ENCODE measurements at places on chromosomes 11 and 22.

- DNase-seq = no peak
Observed at GRCh38 chr22:39928536-39929520, 27.9 kb downstream of the GRAP2 start.

DNA sequence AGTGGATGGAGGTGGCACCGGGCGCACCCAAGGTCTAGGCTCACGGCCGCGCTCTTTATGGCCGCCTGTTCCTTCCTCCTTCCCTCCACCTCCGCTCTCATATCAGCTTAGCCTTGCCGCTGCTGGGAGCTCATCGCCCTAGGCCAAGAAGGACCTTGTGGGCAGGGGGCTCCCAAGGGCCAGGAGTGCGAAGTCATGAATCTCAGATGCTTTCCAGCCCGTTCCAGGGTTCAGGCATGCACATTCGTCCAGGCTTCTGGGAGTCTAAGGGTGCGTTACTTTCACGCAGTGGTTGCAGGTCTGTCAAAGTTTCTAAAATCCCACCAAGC is 4.1 kb upstream of the GALR3 start:
- no peak for DNase-seq

- DNase-seq = no peak
Observed at GRCh38 chr11:124194293-124195188, 11.4 kb downstream of the OR10D3 start.

DNA sequence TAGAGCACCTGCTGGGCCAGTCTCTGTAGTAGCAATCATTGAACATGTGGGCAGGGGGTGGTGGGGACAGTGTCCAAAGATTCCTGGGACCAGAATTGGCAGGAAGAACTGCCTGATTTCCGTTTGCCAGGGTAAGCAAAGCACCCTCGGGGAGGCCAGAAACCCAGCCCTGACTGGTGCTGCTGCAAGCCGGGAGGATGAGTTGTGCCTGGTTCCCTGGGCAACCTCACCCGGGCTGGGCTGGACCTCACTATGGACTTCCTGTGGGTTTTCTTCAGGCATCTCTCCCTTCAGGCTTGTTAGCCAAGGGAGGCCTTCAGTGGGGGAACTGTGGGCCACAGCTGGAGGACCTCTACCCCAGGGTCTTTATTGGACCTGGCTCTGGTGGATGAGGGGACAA is 8.0 kb upstream of the POU2F3 start:
- DNase-seq = peak; percentile 37

GRCh38 chr22:49724030-49724892 is 103.4 kb downstream of the BRD1 start:
- DNase-seq = no peak

- DNase-seq = no peak
Observed at GRCh38 chr22:30728826-30729225, 34.2 kb downstream of the OSBP2 start.

GRCh38 chr22:26648011-26648497 is 9.3 kb upstream of the MIAT start:
- DNase-seq = no peak

- no peak for DNase-seq
Observed at GRCh38 chr22:47678636-47679287, 916.3 kb downstream of the TBC1D22A start.

GRCh38 chr11:61056571-61056970 is 45.7 kb upstream of the CD5 start:
- no peak for DNase-seq

- DNase-seq = no peak
Observed at GRCh38 chr11:1130276-1131032, 27.3 kb upstream of the MUC5AC start.

DNA sequence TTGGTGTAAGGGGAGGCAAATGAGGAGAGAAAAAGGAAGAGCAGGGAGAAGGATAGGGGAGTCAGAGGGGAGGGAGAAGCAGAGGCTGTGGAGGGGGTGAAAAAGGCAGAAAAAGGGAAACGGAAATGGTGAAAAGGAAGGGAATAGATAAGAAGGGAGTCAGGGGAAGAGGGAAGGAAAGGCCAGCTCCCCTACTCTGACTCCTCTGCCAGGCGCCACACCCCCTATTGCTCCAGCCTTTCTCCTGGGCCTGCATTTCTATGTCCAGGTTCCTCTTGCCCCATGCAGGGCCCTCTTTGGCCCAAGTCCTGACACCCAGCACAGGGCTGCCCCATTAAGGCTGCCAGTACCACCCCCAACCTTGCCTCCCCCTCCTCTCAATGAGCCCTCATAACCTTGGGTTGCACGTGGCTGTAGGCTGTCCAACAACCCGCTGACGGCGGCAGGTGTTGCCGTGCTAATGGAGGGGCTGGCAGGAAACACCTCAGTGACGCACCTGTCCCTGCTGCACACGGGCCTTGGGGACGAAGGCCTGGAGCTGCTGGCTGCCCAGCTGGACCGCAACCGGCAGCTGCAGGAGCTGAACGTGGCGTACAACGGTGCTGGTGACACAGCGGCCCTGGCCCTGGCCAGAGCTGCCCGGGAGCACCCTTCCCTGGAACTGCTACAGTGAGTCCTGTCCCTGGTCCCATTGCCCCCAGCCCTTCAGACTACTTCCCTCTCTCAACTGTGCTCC is 3.4 kb upstream of the NHERF4 start:
- DNase-seq = no peak

GRCh38 chr11:77435972-77436371 is 37.9 kb downstream of the PAK1 start:
- DNase-seq = no peak

- DNase-seq = no peak
Observed at GRCh38 chr11:69974528-69974927, 103.6 kb upstream of the ANO1 start.

GRCh38 chr11:103625624-103625965 is 410.8 kb upstream of the DDI1 start:
- no peak for DNase-seq

DNA sequence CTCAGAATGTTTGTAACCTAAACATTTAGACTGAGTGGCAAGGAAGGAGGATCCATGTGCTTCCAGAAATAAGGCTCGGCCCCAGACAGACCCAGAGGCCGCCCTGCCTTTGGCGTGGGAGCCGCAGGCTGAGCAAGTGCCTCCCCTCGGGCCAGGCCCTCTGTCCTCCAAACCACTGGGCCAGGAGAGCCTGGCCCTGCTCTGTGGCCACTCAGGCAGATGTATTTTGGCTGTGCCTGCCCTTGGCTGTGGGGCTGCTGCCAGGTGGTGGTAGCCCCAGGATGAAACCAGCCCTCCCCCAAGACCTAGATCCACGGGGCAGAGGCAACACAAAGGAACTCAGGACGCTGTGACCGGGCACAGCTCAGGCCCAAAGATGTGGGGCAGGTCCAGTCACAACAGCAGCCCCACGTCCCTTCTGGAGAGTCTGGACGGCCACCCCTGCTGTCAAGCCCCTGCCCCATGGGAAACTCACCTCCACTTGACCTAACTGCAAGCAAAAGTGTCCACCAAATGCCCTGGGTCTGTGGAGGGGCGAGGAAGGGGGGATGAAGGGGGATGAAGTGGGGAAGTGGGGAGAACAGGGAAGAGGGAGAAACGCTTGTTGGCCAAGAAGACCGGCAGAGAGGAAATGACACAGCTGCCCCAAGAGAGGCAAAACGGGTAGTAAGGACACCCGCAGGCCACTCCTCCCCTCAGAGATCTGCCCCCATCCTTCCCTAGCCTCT is 24.0 kb downstream of the PISD start:
- no peak for DNase-seq

- DNase-seq = no peak
Observed at GRCh38 chr11:134413043-134413825, 1.2 kb upstream of the B3GAT1 start.

GRCh38 chr11:19163617-19164016 is 38.2 kb downstream of the CSRP3 start:
- DNase-seq = no peak

- no peak for DNase-seq
Observed at GRCh38 chr11:2259466-2259830, 10.9 kb downstream of the ASCL2 start.

- no peak for DNase-seq
Observed at GRCh38 chr22:49492741-49493251, 334.9 kb downstream of the BRD1 start.

DNA sequence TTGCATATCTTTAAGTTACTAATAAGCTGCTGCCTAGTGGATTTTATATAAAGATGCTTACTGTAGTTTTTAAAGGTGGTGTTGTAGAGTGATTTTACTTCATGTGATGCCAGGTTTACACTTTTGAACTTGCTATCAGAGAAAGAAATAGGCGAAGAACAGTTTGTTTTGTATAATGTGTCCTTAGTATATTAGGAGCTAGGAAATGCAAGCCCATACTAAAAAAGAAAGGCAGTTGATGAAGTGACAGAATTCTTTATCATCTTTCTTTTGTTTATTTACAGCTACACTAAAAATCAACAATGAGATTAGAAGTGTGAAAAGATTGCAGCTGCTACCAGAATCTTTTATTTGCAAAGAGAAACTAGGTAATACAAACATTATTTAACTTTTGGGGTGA is 12.8 kb downstream of the FBXO7 start:
- DNase-seq = no peak

DNA sequence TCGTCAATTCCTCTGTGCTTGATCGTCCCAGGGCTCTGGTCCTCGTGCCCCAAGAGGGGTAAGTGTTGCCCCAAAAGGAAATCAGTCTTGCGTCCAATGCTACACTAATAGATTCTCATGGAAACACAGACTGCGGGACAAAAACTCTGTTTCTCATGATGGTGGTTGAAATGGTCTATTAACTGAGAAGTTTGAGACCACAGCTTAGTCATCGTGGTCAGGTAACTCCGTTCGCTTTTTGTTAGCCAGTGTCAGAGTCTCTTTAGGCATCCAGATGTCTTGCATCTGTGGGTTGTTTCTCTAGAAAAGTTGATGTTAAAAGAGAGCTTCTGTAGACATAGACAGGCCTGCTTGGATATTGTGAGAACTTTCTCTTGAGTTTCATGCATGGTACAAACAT is 104.6 kb upstream of the SORL1-AS1 start:
- no peak for DNase-seq

DNA sequence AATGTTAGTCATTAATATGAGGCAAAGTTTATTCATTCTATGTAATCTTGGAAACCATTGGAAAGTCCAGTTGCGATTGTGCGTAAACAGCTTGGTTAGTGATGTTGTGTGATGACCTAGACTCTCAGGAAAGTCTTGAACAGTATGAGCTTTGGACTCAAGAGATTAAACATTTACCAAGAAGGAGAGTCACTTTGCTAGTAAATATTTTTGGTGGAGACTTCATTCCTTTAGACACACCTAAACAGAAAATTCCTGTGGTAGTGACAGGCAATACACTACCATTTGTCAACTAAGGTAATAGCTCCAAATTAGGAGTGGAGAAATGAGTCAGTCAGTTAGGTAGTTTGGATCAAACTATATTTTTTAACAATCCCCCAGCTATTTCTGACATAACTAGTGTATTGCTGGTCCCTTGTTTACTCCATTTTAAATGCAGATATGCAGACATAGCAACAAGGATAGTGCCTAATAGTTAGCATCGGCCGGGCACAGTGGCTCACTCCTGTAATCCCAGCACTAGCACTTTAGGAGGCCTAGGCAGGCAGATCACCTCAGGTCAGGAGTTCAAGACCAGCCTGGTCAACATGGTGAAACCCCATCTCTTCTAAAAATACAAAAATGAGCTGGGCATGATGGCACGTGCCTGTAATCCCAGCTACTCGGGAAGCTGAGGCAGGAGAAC is 89.3 kb downstream of the ARHGAP42 start:
- DNase-seq = peak; percentile 38

DNA sequence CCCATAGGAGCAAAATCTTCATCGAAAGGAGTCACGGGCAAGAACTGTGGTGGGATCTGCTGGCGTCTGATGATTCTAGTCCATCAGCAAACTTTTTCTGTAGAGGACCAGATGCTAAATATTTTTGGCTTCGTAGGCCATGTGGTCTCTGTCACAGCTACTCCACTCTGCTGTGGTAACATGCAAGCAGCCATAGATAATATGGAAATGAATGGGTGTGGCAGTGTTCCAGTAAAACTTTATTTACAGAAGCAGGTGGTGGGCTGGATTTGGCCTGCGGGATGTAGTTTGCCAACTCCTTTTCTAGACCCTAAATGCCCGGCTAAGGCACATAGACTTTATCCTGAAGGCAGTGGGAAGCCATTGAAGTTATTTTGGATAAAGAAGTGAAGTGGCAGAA is 32.9 kb downstream of the BMAL1 start:
- DNase-seq = no peak

DNA sequence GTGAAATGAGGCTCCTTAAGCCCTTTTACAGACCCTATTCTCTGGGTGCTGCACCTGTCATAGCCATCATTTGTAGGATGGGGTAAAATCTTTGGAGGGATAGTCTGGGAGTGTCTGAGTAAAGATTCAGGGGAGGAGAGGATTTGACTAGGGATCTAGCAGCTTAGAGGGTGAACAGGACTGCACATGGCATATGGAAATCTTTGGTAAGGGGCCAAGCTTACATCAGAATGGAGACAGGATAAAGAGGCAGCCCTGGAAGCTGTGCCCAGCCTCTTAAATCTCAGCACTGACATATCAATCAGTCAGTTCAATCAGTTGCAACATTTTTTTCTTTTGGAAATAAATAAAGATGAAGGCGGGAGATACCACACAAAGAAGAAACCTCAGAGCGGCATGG is 301.8 kb upstream of the CADM1 start:
- DNase-seq = no peak

GRCh38 chr11:13963169-13963948 is 836 bp downstream of the SPON1 start:
- no peak for DNase-seq

- no peak for DNase-seq
Observed at GRCh38 chr22:21593406-21594232, 26.1 kb downstream of the UBE2L3 start.

DNA sequence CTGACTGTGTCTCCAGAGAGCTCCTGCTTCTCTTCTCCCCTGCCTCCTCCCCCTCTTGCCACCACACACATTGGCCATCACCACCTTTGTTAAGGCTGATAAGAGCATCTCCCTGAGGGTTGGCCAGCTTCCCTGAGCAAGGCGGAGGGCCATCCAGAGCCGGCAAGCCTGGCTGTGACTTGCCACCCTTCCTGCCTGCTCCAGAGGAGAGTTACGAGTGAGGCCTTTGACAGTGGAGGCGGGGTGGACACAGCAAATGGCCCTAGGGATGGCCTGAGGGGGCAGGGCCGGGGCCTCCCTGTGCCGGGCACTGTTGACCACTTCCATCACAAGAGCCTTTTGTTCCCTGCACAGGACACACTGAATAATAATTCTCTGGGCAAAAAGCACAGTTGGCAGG is 5.4 kb downstream of the FREY1 start:
- no peak for DNase-seq

GRCh38 chr11:69360606-69361005 is 66.7 kb downstream of the MYEOV start:
- no peak for DNase-seq

- DNase-seq = peak; percentile 65
Observed at GRCh38 chr11:123407130-123407995, 22.7 kb upstream of the GRAMD1B start.

- no peak for DNase-seq
Observed at GRCh38 chr22:38180841-38181452, 683 bp downstream of the PLA2G6 start.

- DNase-seq = no peak
Observed at GRCh38 chr22:39453765-39454378, 2.9 kb upstream of the MGAT3 start.
